ENCODE measurements at places on chromosomes 13 and 19.
A peak's percentile ranks its signal among the peaks of the same experiment; 100 is the strongest.

DNA sequence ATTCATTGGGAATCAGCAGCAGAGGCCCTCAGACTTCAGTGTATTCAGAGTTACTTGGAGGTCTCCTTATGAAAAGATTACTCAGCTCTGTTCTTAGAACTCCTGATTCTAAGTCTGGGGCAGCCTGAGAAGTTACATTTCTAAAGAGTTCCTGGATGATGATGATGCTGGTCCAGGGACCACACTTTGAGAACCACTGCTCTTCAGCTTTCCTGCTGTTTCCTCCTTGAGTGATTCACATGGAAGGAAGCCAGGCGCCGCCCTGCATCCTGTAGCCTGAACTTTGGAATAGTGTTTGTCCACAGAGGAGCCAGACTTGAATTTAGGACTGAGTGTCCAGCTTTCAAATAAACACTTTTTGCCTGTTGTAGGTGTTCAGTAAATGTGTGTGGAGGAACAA lies 2.9 kb downstream of the CEBPG start:
- DNase-seq = peak; percentile 51

GRCh38 chr19:17075864-17076542 lies 426 bp downstream of the MYO9B start:
- DNase-seq = peak; percentile 49

- no peak for DNase-seq
Observed at GRCh38 chr13:99476648-99477047, 24.6 kb upstream of the TM9SF2 start.

DNA sequence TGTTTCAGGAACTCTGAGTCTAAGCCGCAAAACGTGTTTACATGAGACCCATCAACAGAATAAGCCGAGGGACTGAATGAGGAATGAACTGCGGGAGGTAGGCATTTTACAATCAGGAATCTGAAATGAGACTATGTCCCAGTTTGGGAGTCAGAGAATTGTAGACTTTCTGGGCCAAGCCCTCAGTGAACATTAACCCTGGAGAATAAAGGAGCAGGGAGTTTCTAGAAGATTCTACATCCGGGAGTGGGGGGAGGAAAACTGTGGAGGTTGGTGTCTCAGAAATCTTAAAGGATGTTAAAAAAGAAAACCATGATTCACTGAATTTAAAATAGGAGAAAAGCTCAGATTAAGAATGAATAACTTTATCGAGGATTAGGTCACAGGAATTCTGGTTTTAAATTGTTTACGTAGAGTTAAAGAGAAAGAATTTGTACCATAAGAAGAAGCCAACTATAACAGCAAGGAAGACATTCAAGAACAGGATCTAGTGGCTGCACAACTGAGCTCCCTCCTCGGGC lies 18.5 kb downstream of the RFX2 start:
- DNase-seq = no peak

DNA sequence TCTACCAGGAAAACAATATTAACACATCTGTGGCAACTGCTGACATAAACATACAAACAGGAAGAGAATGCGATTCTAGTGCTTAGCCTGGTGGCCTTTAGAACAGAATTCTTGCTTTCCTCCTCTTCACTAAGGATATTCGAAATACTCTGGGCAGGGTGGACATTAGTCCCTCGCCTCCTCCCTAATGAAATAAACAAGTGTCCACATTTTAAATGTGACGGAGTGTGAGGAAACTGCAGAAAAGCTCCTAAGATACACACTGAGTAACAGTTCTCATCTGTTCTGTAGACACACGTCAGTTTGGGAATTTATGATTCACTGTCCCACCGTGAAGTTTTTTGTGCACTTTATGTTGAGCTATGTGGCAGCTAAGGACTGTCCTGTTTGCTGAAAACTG lies 639 bp downstream of the STARD13 start:
- no peak for DNase-seq

GRCh38 chr19:1250437-1251260 lies 2.3 kb downstream of the MIDN start:
- DNase-seq = peak; percentile 82

DNA sequence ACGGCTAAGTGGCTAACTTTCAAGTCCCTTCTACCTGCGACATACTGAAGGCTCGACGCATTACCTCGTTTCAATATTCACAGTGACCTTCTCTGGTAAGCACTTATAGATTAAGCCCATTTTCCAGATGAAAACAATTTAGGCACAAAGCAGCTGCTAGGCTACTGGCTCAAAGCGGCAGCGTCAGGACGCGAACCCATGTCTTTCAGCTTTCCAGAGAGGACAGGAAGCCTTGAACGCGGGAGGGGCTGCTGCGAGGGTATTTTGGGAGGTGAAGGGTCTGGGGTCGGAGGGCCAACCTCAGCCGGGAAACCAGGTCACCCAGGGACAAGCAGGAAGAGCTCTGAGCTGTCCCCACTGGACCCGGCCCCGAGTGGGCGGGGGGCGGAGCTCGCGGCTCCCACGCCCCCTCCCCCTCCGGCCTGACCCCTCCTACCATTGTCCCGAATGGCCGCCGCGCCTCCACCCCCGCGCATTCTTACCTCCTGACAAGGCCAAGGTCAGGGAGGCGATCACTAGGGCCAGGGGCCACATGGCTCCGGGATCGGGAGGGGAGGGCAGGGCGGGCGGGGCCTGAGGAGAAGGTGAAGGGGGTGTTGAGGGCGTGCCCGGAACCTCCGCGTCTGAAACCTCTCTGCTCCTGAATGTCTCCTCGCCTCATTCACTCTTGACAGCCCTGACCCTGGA lies at the start of gene KLK13:
TSS of gene KLK13 (minus strand) at position 559 of the 687 bp plus-strand sequence. CDS start at position 534, 25 bp downstream.
- DNase-seq = peak; percentile 54

DNA sequence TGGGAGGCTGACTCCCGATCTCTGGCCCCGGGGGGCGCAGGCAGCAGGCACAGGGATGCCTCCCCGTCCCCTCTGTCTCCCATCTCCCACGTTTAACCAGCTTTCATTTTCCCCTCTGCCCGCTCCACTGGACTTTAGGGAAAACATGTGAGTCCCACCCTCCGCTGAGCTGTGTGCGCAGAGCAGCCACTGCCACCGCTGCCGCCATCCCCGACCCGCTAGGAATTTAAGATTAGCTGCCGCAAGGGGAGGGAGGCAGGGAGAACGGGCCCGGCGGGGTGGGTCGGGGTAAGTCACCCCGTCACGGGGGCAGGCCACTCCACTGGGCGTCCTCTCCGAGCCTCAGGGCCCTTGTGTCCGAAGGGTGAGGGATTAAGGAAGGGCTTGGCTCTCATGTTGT lies 15.5 kb downstream of the KCNN1 start:
- no peak for DNase-seq

GRCh38 chr19:2149980-2150793 lies 1.2 kb downstream of the AP3D1 start:
- peak; percentile 50 for DNase-seq

GRCh38 chr19:2618611-2619010 lies 83.9 kb downstream of the GNG7 start:
- peak; percentile 81 for DNase-seq

Measured in adrenal gland (tissue), 19 donors.